ENCODE measurements at places on chromosomes 6 and 20. TPM values are rescaled to one million over a fixed set of nuclear protein-coding genes. Genes with fewer than 3 reads are reported as not detected.
A peak's percentile ranks its signal among the peaks of the same experiment; 100 is the strongest.

The SLC24A3 gene
- 1.3 TPM for total RNA-seq

- H3K36me3 ChIP-seq, result peaks cover 23% of the 10 kb centered on the region
- no peak for DNase-seq
- no peak overlapping the region for H3K27ac ChIP-seq
- no peaks in the 10 kb centered on the region for H3K27me3 ChIP-seq
- no peak overlapping the region for H3K4me3 ChIP-seq
- H3K4me1 ChIP-seq, result peaks cover 15% of the 10 kb centered on the region
Measured at GRCh38 chr6:154783229-154783628, 50.0 kb downstream of the SCAF8 start.

The HDGFL1 gene
- not detected for total RNA-seq

- DNase-seq, result no peak
- H3K4me3 ChIP-seq, result no peak overlapping the region
- no peak overlapping the region for H3K27ac ChIP-seq
- H3K36me3 ChIP-seq, result no peaks in the 10 kb centered on the region
- peaks cover 10% of the 10 kb centered on the region for H3K27me3 ChIP-seq
Measured at GRCh38 chr6:108163644-108164542, 1.9 kb upstream of the NR2E1 start.

GRCh38 chr6:36683656-36684446, 5.3 kb downstream of the CDKN1A start:
- H3K27ac ChIP-seq, result peak overlapping the region; percentile 56
- peaks cover 2% of the 10 kb centered on the region for H3K36me3 ChIP-seq
- no peak overlapping the region for H3K4me3 ChIP-seq
- H3K27me3 ChIP-seq, result no peaks in the 10 kb centered on the region
- peaks cover 25% of the 10 kb centered on the region for H3K4me1 ChIP-seq
